ENCODE measurements at places on chromosomes 12 and 14. TPM values are rescaled to one million over a fixed set of nuclear protein-coding genes. Genes with fewer than 3 reads are reported as not detected.

- no peak for DNase-seq
Observed at GRCh38 chr12:67103521-67103920, 165.6 kb upstream of the CAND1 start.

DNA sequence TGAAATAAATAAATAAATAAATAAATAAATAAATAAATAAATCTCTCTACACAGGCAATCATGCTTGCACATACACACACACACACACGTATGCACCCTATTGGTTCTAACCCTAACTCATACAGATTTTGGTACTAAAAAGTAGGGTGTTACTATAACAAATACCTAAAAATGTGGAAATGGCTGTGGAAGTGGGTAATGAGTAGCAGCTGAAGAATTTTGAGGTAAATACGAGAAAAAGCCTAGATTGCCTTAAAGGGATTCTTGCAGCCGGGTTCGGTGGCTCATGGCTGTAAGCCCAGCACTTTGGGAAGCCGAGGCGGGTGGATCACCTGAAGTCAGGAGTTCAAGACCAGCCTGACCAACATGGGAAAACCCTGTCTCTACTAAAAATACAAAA lies 15.7 kb upstream of the SLC2A3 start:
- no peak for DNase-seq

The CBLN3 gene
- total RNA-seq: 1.4 TPM

The EID3 gene
- total RNA-seq: 1.4 TPM

The OASL gene
- 2.5 TPM for total RNA-seq

DNA sequence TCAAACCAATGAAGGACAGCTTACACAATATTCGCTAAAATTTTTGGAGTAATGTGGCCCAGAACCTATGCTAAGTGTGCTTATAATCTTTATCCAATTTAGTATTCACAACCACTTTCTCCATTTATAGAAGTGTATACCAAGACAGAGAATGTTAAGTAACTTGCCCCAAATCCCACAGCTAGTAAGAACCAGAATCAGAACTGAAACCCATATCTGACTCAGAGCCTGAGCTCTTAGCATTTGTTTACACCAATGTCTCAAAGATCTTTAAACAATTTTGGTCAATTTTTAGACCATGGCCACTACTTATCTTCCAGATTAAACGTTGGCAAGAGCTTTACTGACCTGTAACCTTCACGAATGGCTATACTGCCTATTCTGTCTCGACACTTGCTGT lies 53.0 kb downstream of the PAPLN start:
- no peak for DNase-seq

DNA sequence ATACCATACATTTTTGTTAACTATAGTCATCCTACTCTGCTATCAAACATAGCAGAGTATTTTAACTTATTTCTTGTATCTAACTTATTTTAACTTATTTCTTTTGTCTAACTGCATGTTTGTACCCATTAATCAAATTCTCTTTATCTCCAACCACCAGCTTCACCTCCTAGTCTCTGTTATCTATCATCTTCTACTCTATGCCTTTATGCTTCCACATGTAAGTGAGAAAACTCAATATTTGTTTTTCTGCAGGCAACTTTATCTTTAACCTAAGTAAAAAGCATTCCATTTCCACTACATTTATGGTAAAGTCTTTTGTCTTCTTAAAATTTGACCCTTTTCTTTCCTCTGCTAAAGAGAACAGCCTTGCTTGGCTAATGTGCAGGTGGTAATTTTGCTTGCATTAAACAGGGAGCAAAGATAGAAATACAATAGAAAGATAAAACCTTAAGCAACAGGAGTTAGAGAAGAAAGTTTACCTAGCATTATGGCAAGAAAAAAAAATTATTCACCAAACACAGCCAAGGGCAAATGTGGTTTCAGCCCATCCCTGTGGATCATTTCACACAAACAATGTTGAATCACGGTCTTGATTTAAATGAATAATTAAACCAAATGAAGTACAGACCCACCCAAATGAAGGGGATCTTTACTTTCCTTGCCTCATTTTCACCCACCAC lies 110.9 kb upstream of the TSPAN8 start:
- no peak for DNase-seq

All from left lobe of liver (tissue), 2 donors.